ENCODE measurements at places on chromosomes 1 and 21.

DNA sequence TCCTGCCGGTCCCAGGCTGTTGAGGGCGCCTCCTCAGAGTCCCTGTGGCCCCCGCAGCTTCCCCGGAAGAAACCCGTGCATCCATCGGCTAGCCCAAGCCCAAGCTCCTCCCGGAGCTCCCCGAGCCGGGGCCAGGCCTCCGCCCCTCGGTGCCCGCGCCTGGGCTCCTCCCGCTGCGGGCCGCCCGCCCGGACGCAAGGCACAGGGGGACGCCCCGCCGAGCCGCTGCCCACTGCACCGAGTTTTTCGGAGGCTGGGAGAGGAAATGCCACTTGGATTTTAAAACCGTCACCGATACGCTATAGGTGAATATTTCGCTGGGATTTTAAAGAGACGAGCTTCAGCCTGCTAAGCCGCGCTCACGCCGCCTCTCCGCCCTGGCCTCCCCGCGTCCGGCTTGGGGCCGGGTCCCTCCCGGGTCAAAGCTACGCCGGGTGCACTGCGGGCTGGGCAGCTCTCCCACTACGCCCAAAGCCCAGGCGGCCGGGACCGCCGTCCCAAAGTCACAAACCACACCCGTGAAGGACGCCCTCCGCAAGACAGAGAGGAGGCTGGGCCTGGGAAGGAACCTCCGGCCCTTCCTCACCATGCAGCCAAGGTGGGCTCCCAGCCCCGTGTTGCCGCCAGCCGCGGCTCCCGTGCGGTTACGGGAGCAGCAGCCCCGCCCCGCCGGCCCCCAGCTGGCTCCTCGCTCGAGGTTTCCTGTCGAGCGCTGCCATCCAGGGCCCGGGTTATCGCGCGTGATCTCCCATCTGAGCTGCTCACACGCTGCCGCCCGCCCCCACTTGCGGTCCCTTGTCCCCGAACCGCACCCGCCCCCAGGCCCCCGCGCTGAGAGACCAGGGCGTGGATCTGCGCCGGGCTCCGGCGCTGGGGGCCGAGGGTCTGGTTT, 63.2 kb downstream of the CD247 start:
- peak; percentile 31 for DNase-seq

DNA sequence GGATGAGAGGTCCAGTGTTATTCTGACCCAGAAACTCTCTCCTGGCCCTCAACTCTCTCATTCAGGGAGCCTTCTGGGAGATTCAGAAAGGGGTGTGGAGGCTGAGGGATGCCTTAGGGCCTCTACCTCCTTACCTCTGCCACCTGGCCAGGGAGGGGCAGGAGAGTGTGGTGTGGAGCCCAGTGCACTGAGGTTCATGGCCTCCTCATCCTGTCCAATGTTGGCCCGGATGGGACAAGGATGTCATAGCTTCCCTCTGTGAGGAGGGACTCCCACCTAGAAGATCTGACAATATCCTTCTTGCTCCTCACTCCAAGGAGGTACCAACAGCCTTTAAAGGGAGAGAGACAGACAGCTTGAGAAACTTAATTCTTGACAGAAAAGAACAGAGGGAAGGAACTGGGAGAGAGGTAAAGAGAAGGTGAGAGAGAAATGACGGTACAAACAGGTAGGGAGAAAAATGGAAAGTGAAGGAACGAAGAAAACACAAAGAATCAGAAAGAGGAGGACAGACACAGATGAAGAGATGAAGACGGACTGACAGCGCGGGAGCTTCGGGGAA, 779 bp downstream of the BEND5 start:
- no peak for DNase-seq

DNA sequence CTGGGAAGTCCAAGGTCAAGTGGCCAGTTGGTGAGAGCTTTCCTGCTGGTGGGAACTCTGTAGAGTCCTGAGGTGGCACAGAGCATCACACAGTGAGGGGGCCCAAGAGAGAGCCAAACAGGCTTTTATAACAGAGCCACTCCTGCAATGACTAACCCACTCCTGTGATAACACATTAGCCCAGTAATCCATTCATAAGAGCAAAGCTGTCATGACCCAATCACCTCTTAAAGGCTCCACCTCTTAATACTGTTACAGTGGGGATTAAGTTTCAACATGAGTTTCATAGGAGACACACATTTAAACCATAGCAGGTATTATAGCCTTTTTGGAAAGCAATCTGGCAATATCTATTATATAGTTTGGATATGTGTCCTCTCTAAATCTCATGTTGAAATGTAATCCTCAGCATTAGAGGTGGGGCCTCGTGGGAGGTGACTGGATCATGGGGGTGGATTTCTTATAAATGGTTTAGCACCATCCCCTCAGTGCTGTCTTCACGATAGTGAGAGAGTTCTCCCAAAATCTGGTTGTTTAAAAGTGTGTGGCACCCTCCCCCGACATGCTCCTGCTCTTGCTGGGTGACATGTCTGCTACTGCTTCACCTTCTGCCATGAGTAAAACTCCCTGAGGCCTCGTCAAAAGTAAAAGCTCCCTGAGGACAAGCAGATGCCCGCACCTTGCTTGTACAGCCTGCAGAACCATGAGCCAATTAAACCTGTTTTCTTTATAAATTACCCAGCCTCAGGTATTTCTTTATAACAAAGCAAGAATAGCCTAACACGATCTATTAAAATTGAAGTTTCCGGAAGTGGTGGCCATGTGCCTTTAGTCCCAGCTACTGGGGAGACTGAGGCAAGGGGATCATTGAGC, 64.5 kb downstream of the CD58 start:
- DNase-seq: no peak

DNA sequence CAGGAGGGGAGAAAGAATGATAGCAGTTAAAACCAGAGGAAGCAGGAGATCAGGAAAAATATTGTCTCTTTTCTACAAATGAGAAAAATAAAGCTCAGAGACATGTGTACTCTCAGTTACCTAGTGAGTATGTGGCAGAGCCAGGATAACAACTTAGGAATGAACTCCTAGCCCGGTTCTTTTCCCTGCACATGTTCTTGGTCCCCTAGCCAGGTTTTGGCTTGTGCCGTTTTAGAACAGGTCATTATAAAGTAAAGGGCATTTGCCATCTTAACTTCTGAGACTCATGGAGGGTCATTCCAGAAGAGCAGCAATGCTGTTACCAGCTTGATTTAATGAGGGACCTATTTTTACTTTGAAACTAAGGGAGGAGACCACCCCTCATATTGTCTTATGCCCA, 48.1 kb upstream of the DAB1 start:
- DNase-seq: no peak

- DNase-seq: peak; percentile 55
These were observed 136.5 kb upstream of the ETS2 start for GRCh38 chr21:38669186-38669585.

- no peak for DNase-seq
These were observed 1.4 kb downstream of the GUCA2A start for GRCh38 chr1:42163114-42163513.

GRCh38 chr1:217525773-217526490, 105.0 kb downstream of the GPATCH2 start:
- no peak for DNase-seq

DNA sequence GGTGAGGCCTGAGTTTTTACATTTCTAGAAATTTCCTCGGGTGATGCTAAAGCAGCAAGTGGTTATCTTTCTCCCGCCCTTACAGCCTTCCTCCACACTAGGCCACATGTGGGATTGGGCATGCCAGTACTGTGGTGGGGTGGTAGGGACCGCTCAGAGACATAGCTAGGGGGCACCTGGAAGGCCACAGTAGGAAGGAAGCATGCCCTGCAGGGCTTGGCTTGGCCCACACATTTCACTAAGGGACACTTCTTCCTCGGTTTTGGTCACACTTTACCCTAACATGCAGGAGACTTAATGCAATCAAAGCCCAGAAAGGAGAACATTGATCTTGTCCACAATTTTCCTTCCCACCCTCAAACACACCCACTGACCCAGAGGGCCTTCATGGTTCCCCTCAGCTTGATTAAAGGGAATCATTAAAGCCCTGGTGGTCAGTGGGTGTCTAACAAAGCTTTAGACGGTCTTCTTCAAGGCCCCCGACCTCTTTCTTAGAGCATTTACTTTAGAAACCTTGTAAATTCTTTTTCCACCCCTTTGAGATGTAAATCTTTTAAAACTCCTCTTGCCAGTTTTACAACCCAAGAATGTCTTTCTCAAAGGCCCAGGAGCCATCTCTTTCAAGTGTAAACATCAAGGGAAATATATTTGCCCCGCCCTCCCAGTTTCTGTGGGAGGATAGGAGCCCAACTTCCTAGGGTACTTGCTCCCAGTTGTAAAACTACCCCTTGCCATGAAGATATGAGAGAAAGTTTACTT, 246.4 kb upstream of the PTBP2 start:
- no peak for DNase-seq

GRCh38 chr1:65799601-65800000, 6.9 kb downstream of the PDE4B start:
- no peak for DNase-seq

DNA sequence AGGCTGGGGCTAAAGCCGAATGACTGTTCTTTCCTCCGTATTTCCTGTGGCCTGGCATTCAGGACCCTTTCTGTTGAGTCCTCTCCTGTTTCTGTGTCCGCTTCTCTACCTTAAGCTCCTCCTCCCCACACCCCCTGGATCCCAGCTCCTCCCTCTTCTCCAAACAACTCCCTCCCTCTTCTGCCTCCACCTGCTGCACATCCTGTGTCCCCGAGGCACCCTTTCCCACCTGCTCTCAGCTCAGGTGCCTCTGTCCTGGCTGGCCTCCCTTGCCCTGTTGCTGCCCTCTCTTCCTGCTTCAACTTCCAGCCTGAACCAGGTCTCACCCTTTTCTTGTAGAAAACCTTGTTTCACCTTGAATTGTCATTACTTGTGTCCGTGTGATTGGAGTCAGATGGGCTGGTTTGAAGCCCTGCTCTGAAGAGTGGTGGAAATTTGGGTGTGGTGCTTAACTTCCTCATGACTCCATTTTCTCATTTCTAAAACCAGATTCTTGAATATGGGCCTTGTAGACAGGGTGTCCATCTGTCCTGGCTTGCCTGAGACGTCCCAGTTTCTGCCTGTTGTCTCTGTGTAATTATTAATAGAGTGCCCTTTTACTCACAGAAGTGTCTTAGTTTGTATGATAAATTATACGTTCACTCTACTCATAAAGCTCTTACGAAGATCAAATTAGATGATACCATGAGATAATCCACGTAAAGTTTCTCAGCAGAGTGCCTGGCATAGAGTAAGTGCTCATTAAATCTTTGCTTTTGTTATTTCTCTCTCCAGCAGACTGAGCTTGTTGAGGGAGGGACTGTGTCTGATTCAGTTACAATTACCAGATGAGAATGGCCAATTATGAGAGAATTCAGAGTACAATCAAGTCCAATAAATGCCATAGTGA, 58.9 kb upstream of the TRABD2B start:
- no peak for DNase-seq

DNA sequence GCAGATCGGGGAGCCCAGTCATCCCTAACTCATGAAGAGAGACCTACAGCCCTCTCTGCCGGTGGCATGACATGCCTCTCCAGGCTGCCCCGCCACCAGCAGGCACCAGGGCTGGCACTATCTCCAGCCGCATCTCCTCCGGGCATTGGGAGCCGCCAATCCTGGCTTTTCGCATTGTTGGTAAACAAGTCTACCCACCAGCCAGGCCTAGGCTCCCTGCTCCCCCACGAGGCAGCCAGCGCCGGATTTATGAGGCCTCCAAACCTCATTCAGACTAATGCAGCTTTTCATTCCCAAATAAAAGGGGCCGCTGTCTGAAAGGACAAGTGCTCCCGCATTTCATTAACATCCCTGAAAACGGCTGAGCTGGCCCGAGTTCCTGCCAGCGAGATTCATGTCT, 3.4 kb upstream of the GRIK3 start:
- no peak for DNase-seq

GRCh38 chr1:167997037-167997575, 60.2 kb upstream of the MPC2 start:
- no peak for DNase-seq

- DNase-seq: no peak
These were observed 25.1 kb downstream of the CNN3 start for GRCh38 chr1:94901841-94902240.

DNA sequence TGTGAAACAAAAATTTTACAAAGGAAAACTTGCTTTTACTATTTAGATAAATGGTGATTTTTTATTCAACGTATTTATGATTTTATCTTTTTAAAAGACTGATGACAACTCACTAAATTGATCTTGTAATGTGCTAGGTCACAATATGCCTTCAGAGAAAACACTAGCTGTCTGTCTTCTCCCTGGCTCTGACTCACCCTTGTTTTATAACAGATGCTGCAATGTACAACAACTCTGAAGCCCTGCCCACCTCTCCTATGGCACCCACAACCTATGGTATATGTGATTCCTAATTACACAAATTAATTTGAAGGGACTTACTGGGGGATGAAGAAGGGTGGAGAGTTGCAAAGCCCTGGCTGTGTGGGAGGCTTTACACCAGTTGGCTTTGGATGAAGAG, 24.7 kb upstream of the HSD17B7 start:
- DNase-seq: no peak

GRCh38 chr1:19747761-19748160, 52.0 kb downstream of the TMCO4 start:
- DNase-seq: no peak

DNA sequence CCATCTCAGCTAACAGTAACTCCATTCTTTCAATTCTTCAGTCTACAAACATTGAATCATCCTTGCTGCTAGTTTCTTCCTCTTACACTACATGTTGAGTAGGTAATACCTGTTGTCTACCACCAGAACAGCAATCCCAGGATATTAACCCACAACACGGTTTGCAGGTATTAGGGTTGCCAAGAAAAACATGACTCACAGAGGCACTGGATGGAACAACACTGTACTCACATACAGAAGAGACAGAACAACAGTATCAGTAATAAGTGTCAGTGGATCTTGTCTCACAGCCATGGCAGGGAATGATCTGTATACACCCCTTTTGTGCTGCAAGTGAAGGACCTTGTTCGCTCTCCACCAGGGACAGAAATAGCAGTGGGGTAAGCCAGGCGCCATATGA, 212.1 kb downstream of the GPR52 start:
- DNase-seq: no peak

- DNase-seq: no peak
These were observed 346.7 kb downstream of the NUF2 start for GRCh38 chr1:163668472-163668871.

GRCh38 chr1:200260597-200261335, 149.1 kb downstream of the ZNF281 start:
- no peak for DNase-seq

- DNase-seq: no peak
These were observed 504.7 kb upstream of the PBX1 start for GRCh38 chr1:164054331-164054730.

GRCh38 chr1:28190996-28191645, 14.6 kb upstream of the PTAFR start:
- DNase-seq: no peak

- no peak for DNase-seq
These were observed 241.4 kb upstream of the JUN start for GRCh38 chr1:59025201-59025600.

DNA sequence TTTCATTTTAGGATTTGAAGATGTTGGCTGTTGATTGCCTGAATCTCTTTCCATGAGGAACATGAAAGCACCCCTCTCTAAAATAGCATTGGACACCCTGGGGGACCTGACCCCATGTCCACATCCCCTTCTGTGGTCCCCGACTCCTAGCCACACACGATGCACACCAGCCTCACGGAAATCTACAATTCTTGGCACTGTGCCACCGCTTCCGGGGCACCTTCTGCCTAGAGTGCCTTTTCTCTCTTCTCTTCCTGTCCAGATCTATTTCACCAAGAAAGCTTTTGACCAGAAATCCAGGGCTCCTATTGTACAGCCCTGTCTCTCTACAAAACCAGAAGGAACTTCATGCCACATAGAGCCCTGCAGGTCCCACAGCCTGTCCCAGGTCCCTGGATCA, 50.3 kb downstream of the MYSM1 start:
- DNase-seq: no peak

All from Kasumi-1 (cell line).